ENCODE measurements at places on chromosomes 7 and 10.

GRCh38 chr7:12870219-12870618 is 182.8 kb downstream of the ARL4A start:
- DNase-seq = no peak

DNA sequence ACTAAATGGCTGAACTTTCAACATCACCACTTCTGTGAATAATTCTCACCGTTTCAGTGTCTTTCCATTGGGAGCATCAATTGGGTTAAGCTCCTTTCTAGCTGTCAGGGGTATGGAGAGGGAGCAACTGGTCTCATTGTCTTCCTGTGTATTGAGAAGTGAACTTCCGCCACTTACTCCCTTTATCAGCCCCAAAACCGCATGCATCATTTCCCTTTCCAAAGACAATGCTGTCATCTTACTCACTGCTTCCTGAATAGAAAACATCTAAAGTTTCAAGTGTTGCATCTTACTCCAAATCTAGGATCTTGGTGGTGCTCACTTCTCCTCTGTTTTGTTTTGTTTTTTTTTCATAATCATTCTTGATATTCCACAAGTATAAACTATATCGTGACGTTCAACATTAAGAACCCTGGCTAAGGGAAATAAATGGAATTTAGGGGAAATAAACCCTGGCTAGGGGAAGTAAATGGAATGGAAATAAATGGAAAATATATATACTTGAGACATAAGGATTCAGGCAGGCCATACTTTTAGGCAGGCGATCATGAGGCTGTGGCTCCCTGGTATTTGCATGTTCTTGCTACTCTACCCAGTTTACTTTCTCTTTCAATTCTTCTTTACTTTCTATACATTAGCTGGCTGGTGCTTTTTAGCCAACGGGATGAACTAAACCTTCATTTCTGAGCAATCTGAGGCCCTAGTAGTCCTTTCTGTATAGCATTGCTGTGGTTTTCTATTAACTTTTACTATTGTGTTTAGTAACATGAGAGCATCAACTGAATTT is 371.9 kb downstream of the BMPER start:
- no peak for DNase-seq

- DNase-seq = no peak
Observed at GRCh38 chr10:22737587-22737986, 23.2 kb upstream of the PIP4K2A start.

- DNase-seq = no peak
Observed at GRCh38 chr7:79500759-79501158, 47.3 kb upstream of the MAGI2 start.

DNA sequence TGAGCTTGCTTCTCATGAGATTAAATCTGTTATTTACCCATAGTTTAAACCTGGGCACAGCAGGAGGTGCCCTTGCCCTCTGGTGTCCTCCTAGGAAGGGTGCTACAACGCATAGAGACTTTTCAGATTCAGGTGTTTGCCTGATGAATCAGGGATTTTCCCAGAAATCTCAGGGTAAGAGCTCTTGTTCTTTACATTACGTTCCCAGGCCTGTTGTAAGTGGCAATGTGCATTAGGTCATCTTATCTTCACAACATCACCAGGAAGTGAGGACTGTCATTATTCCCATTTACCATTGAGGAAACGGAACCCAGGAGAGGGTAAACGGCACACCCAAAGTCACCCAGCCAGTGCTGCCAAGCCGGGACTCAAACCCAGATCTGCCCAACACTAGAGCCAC is 73.0 kb downstream of the NHLRC2 start:
- DNase-seq = no peak
